NCI-H146 (cell line): ENCODE measurements at places on chromosomes 2 and 18.

- DNase-seq = no peak
Observed at GRCh38 chr2:111164078-111164477, 43.4 kb downstream of the BCL2L11 start.

DNA sequence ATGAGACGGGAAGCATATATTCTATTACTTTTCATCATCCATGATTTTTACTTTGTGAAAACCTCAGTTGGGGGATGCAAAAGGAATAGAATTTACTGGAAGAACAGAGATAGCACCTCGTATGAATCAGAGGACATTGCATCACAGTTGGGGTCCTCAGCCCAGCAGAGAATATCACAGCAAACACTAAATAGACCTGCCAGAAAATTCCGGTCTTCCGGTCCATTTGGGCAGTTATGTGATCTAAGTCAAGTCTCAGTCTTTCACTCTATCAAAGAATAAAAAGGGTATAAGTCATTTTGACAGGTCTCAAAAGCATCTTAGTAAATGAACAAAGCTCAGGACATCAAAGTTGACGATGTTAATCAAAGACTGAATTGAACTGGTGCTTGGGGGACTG lies 1100.6 kb downstream of the DPP10 start:
- no peak for DNase-seq

- DNase-seq = no peak
Observed at GRCh38 chr18:5500158-5500939, 43.4 kb downstream of the EPB41L3 start.

DNA sequence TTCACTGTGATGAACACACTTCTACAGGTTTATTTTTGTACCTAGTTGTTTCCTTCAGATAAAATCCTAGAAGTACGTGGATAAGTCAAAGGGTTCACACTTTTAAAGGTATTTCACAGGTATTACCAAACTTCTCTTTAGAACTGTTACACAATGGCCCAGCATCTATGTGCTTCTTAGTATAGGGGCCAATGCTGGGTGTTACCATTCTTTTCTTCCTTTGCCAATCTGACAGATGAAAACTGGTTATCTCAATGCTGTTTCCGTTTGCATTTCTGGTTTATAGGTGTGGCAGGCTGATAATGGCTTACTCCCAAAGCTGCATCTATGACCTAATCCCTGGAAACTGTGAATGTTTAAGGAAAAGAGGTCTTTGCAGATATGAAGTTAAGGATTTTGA lies 2.8 kb upstream of the TCF7L1 start:
- DNase-seq = no peak

DNA sequence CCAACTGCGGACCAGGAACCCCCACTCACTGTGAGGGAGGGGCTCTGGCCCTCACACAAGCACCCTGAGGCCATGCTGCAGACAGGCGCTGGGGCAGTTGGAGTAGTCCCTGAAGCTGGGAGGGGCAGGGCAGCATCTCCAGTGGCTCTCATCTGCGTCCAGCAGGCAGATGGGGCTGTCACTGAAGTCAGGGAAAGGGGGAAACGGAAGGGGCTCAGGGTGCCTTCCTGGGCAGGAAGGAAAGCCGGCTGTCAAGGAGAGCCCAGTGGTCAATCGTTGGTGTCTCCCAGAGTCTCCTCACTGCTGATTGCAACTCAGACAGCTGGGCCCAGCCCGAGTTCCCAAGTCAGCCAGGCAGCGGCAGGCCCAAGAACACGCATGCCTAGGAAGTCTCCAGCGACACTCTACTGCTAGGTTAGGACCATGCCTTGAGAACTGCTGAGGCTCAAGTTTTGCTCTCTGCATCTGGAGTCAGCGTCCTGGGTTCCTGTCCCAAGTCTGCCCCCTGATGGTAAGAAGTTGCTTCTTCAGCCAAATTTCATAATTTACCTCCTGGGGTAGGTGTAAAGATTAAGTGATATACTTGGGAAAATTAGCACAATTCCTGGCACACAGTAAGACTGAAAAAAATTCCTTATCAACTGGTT lies 27.4 kb upstream of the NMUR1 start:
- peak; percentile 46 for DNase-seq

DNA sequence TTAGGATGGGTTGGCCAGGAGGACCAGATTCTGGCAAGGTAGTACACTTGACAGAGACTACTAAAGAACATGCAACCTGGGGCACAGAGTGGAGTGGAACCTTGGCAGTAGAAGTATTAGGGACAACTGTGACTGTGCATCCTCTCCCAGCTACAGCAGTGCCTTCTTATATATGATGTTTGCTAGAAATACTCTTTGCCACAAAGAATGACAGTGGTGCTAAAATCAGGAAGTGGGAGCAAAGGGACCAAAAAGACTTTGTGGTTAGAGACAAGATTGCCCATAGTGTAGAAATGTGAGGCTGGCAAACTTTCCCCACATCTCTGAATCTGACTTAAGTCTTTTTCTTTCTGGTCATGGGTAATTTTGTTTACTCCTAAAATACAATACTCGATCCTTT lies 9.4 kb upstream of the SLC38A11 start:
- DNase-seq = no peak

- peak; percentile 91 for DNase-seq
Observed at GRCh38 chr2:24049485-24050021, at the start of gene FKBP1B. Gene FKBP1B, plus strand, starts transcription at chr2:24049741. Its CDS starts 109 bp downstream, at chr2:24049850.

- no peak for DNase-seq
Observed at GRCh38 chr18:58975296-58975695, 110.6 kb downstream of the ZNF532 start.

GRCh38 chr18:987325-988186 lies 82.9 kb downstream of the ADCYAP1 start:
- DNase-seq = no peak

GRCh38 chr2:68907920-68908253 lies 36.7 kb upstream of the BMP10 start:
- no peak for DNase-seq

GRCh38 chr18:54284981-54285785 lies 15.9 kb downstream of the POLI start:
- DNase-seq = no peak
